ENCODE measurements at places on chromosomes 13 and 19.

DNA sequence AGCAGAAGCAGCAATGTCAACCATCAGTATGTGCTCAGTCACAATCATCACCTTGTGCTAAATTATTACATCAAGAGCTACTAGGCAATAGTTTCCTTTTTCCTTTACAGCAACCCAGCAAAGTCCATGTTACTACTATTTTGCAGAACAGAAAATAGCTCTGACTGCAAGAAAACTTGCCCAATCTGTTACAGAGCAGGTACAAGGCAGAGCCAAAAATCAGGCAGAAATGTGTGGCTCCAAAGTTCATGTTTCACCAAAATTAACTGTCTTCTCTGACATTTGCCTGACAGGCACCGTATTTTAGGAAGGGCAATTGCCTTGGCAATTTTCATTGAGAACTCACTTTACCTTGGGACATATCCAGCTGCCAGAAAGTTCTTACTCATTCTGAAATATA lies 177.6 kb upstream of the TMTC4 start:
- DNase-seq, result no peak

- DNase-seq, result no peak
These were observed 814.4 kb downstream of the EFNB2 start for GRCh38 chr13:105721016-105721415.

GRCh38 chr19:27691991-27692390 lies 1521.0 kb downstream of the UQCRFS1 start:
- DNase-seq, result no peak

GRCh38 chr13:83880275-83881139 lies 1.8 kb downstream of the SLITRK1 start:
- no peak for DNase-seq

GRCh38 chr19:33156334-33156733 lies 24.4 kb downstream of the WDR88 start:
- no peak for DNase-seq

GRCh38 chr13:112247471-112248405 lies 128.4 kb upstream of the SPACA7 start:
- no peak for DNase-seq

DNA sequence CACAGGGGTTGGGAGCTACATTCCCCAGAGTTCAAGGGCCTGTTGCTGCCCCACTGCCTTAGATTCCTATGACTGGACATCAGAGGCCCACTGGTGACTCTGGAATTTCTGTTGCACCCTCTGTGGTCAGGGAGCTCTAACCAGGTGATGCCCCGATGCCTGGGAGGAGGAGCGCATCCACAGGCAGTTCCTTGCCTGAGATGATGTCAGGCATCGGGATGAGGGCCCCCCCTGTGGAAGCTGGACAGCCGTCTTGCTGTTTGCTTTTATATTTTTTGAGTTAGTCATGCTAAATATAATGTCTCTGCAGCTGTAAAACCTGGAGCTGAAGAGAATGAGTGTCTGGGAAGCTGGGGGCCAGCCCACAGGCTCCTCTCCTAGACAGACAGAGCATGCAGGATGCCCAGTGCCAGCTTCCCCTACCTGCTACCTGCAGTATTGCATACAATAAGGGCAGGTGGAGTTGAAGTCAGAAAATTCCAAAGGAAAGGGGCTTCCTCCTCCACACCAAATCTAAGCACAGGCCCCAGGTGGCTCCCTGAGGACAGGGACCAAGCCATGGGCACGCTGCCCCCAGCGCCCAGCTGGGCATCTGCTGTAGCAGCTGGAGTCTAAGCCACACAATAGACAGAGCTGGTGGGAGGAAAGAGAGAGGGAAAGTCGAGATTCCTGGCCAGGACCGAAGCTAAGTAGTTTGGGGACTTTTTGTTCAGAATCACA lies 16.2 kb downstream of the COL4A2 start:
- DNase-seq, result peak; percentile 98

GRCh38 chr19:51820011-51820410 lies 25.1 kb downstream of the FPR3 start:
- no peak for DNase-seq

- no peak for DNase-seq
These were observed 4.0 kb downstream of the S1PR5 start for GRCh38 chr19:10513223-10513622.
